ENCODE measurements at places on chromosomes 3 and 15.
A peak's percentile ranks its signal among the peaks of the same experiment; 100 is the strongest.

DNA sequence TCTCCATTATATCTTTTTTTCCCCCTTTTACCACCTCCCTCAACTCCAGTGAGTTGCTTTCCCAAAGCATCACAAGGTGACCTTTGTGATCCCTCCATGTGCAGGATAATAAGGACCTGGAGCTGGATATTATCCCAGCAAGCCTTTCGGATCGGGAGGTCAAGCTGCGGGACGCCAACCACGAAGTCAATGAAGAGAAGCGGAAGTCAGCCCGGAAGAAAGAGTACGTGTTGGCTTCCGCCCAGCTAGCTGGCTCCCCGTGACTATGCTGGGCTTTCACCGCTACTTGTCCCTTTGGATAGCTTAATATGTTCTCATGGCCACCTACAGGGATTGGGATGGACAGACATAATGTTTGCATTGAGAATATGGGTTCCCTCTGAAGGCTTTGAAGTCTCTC lies 273.7 kb upstream of the UMPS start:
- DNase-seq: no peak

DNA sequence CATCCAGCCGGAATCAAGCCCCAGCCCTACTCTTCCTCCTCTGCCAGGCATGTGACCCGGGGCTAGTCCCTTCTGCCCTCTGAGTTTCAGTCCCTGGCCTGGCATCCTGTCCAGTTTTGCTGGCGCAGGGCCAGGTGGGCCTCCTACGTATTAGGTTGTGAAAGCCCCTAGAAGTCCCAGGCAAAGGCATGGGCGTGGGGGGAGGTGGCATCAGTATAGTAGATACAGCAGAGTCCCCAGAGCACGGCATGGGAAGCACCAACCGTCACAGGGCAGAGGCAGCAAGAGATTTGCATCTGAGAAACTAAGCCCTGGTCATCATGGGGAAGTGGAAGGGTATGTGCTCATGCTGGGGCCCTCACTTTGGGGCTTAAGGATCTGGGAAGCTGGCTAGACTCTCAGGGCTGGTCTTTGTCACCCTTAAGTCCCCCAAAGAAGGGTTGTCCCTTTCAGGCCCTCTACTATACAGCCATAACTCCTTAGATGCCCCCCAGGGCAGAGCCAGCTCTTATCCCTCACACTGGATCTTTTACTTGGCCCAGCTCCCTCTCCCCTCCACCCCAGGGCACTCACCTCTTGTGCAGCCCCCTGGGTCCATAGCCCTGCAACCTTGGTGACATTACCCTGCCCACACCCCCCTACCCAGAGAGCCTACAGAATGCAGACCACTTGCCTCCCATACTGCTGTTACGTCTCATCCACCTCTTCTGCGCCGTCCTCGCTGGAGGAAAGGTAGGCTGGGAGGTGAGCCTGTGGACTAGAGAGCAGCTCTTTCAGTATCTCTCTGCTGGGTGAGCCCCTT lies 11.3 kb downstream of the NBEAL2 start:
- no peak for DNase-seq

DNA sequence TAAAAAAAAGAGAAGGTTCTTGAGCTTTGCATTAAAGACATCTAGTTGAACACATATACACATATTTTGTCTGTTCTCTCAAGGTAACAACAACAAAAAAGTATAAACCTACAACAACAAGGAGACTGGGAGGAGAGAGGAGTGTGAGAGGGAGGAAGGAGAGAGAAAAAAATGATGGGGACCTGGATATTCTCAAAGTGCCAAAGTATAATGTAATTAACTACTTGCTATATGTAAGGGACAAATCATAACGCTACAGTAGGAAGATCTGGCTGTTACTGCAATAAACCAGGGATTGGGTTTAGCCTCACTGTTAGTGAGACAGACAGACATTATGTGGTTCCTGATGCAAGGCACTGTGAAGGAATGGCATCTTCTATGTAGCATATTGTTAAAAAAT lies 14.2 kb upstream of the GABRR3 start:
- no peak for DNase-seq

- no peak for DNase-seq
These were observed 161.4 kb upstream of the LRTM1 start for GRCh38 chr3:55089211-55089610.

- no peak for DNase-seq
These were observed 405.9 kb upstream of the ZNF385D start for GRCh38 chr3:22156868-22157267.

GRCh38 chr3:115228266-115228665 lies 81.2 kb upstream of the ZBTB20 start:
- no peak for DNase-seq

GRCh38 chr3:52268036-52268435 lies 10.4 kb downstream of the WDR82 start:
- no peak for DNase-seq

DNA sequence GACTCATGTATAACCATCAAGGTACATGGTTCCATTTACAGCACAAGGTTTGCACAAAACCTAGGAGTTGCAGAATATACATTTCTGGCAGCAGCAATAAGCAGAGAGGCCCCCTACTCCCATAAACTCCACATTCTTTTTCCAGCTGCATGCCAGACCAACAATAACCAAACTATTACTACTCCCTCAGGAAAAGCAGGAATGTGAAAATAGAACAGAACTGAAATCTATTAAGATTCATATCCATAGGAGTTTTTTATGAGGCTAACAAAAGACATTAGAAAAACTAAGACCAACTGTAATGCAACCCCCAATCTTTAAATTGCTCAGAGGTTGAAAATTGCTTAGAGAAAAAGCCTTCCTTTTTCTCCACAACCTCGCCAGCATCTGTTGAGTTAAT lies 27.6 kb upstream of the TOP2B start:
- DNase-seq: no peak

DNA sequence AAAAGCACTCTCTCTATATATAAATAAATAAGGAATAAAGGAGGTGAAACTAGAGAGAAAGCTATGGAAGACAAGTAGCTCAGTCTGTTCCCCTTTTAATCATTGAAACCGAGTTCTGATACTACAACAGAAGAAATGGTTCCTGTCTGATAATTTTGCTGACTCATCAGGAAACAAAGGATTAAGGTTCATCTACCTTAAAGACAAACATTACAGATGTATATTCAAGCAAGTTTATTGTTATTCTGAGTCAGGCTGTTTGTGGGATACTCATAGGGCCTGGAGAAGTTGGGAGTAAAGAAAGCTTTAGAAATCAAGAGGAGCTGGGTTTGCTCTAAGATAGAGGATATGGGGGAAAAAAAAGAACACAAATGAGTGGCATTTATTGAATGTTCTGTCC lies 566.0 kb downstream of the ROBO2 start:
- no peak for DNase-seq

GRCh38 chr3:188792793-188793192 lies 379.0 kb upstream of the TPRG1 start:
- peak; percentile 55 for DNase-seq

DNA sequence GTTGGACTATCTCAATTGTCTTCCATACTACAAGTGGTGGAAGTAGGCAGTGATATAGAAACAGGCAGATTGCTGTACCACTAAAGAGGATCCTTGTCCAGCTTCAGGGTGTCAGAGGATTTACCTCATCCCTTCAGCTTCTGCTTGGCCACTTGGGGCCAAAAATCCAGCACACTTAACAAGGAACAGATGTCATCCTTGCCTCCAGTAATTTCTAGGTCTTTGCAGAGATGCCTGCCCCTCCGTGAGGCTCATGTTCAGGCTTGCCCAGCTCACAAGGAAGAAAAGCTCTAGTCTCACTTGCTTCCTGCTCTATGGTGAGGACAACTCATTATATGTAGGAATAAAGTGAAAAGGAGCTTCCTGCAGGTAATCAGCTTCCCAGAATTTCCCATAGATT lies 510.3 kb downstream of the EPHA3 start:
- DNase-seq: no peak

DNA sequence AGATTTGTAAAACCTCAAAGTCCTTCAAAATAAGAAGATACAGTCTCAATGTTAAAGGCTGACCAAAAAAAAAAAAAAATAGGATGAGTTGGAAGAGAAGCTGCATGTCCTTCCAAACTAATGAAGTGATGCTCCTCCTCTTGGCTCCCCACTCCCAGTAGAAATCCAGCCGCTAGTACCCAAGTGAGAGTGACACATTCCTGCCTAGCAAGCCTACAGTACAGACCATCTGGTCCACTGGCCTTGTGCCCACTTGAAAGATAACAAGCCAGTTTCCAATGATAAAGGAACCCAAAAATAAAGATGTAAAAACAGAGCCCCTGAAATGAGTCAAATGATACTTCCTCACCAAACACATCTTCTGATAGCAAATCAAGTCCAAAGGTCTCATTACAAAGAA lies 258.7 kb upstream of the NSMCE3 start:
- peak; percentile 13 for DNase-seq

- DNase-seq: no peak
These were observed 270.9 kb downstream of the FHIT start for GRCh38 chr3:60980342-60980692.

GRCh38 chr15:34737477-34737876 lies 17.3 kb downstream of the GJD2 start:
- DNase-seq: no peak

- no peak for DNase-seq
These were observed 505.3 kb downstream of the NLGN1 start for GRCh38 chr3:173902871-173903270.

DNA sequence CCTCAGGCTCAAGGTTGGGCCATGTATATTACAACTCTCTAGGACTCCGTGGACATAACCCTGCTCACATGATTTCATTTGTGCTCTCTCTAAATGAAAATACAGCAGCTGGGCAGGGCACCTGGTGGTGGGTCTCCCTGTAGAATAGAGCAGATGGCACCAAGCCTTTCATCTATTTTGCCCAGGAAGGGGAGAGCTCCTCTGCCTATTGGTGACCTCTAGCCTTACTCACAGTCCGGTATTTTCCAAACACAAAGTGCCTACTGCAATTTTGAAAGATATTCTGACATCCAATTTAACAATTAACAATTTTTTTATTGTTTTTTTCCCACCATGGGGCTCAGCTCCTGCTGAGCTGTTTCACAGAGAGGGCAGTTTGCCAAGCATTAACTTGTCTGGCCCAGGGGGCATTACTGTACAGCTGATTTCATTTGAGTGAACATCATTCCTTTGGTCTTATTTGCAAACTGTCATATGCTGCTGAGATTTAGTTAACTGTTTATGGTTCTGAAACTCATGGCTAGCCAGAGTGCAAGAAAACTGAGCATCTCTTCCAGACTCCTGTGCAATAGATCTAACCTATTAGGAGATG lies 474.0 kb downstream of the EPHB1 start:
- no peak for DNase-seq

GRCh38 chr3:78091478-78092119 lies 1051.7 kb downstream of the ROBO2 start:
- no peak for DNase-seq

- no peak for DNase-seq
These were observed 759.4 kb downstream of the NSUN3 start for GRCh38 chr3:94822298-94822697.

- peak; percentile 68 for DNase-seq
These were observed 29.3 kb upstream of the MEF2A start for GRCh38 chr15:99536422-99537040.

DNA sequence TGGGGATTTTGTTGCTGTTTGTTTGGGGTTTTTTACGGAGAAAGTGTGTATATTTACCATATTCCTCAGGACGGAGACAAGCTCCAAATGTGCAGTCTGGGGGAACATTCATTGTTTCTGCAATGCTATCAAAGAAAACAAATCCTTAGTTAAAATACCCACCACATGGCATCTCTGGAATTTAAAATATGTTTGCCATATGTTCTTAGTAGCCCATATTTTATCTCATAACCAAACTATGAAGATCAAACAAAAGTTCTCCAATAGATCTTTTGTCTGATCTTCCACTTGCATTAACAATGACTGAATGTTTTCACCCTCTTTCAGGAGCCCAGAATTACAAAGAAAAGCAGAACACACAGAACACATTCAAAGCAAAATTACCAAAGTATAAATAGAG lies 35.3 kb downstream of the EFHB start:
- no peak for DNase-seq

DNA sequence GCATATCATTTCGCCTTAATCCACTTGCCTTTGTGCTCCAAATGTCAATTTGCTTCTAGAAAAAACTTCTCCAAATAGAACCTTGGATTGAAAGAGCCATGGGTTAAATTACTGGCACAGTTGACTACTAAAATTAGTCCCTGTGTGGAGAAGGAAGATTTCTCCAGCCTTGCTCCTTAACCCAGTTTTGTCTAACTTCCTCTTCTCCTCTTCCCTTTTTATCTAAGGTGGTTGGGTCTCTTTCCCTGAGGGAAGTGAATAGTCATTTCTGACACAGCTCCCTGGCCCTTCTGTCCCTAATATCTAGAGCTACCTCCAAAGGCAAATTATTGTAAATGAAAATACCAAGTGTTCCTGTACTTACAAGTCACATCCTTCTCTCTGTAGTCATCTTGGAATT lies 527.9 kb upstream of the TBL1XR1 start:
- no peak for DNase-seq

- no peak for DNase-seq
These were observed 19.6 kb downstream of the CHRD start for GRCh38 chr3:184399410-184399809.

- DNase-seq: no peak
These were observed 220.1 kb downstream of the MCTP2 start for GRCh38 chr15:94451466-94451865.

DNA sequence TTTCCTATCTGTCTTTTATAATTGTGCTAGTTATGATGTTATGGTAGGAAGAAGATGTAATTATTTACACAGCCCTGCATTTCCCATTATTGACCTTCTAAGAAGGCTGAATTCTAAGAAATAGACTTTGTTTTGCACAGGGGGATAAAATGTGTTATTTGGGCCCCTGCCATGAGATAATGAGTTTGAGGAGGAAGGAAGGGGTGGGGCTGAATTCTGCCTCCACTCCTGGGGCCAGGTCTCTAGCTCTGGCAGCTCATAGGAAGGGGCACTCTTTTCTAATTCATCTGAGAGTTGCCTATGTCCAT lies 69.2 kb upstream of the GOLGA8B start:
- no peak for DNase-seq

- DNase-seq: no peak
These were observed 44.5 kb upstream of the MYO5C start for GRCh38 chr15:52340093-52340492.

DNA sequence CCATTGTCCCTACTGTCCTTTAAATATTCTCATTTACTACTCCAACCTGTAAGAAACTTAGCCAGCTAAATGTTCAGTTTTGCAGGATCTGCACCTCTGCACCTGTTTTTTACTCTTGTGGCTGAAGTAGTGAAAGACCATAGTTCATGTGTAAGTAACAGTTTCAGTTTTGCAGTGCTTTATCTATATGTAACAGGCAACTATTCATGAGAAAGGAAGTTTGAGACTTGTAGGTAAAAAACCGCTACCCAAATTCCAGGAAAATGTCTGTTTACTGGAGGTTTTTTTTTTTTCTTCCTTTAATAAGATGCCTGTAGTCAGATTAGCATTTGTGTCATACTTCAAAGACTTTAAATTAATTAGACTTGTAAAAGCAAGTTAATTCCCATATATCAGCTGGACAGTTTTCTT lies 25.4 kb upstream of the MBNL1 start:
- DNase-seq: no peak

DNA sequence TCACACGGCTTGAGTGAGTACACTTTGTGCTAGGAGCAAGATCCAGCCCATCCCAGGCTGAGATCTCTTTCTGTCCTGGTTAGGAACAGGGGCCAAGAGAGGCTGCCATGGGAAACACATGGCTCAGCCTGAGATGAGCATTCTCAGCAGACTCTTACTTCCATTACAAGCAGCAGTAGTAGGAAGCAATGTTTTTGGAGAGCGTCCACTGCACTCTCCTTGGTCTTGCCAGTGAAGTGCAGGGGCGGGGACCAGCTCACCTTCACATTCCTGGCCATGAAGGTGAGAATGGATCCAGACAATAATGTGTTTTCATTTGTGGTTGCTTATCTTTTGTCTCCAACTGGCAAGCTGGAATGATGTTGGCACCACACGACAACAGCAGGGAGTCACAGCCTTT lies 24.7 kb downstream of the ZNF80 start:
- no peak for DNase-seq
